ENCODE measurements at places on chromosomes 6 and 20. TPM values are rescaled to one million over a fixed set of nuclear protein-coding genes. Genes with fewer than 3 reads are reported as not detected.

- DNase-seq: no peak
These were observed 50.4 kb upstream of the MPC1 start for GRCh38 chr6:166433096-166433495.

DNA sequence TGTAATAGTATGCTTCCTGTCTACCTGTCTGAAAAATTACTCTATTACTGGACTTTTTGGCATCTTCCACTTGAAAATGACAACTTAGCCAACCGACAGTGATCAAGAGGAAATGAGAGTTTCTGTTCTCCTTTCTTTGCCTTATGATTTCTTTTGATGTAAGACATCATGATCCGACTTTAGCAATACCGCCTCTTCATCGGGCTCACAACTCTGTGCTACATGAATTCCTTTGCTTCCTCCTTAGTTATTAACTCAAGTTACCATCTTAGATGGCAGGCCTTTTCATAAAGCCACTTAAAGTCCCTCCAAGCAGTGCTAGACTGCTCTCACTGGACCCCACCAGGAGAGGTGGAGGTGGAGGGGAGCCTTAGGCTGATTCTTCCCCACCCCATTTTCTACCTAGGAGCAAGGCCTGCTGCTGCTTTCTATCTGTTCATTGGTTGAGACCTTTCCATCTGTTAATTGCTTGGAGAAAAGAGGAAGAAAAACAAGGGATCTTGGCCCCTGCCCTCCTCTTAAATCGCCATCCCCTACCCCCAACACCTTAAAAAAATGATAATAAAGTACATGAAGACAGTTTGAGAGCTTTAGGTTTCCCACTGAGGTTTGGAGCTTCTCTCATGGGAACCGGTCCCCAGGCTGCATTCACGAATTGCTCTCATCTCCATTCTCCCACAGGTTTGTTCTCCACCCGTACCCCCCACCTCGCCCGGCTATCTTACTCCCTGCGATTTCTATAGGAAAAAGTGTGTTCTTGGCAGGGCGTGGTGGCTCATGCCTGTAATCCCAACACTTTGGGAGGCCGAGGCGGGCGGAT, 21.6 kb upstream of the MCM3 start:
- no peak for DNase-seq

DNA sequence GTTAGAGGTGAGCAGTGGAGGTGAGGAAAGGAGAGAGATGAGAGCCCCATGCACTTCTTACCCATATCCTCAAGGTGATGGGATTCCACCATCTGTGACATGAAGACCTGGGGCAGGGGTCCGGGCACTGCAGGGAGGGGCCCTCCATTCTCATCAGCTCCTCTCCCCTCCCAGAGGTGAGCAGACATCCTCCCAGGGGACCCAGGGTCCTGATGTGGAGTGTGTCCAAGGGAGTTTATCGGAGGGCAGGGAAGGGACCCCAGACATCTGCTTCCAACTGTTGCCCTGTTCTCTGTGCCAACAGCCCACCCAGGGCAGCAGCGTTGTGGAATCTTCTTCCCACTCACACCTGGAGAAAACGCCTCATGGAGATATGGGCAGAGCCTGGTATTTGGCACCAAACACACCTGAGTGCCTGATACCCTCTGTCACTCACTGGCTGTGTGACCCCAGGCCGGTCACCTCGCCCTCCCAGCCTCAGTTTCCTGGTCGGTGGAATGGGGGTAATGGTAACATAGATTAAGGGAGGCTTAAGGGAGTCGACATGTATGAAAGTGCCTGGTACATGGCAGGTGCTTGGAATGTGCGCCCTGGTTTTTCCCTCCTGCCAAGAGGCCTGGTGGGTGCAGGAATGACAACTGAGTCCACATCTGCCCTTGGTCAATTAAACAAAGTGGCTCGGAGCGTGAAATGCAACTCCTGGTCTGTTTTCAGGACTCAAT, 227.9 kb downstream of the PREX1 start:
- DNase-seq: no peak

GRCh38 chr6:169145496-169145895, 108.2 kb downstream of the THBS2 start:
- no peak for DNase-seq

- DNase-seq: no peak
These were observed 12.2 kb upstream of the STK35 start for GRCh38 chr20:2089447-2089846.

DNA sequence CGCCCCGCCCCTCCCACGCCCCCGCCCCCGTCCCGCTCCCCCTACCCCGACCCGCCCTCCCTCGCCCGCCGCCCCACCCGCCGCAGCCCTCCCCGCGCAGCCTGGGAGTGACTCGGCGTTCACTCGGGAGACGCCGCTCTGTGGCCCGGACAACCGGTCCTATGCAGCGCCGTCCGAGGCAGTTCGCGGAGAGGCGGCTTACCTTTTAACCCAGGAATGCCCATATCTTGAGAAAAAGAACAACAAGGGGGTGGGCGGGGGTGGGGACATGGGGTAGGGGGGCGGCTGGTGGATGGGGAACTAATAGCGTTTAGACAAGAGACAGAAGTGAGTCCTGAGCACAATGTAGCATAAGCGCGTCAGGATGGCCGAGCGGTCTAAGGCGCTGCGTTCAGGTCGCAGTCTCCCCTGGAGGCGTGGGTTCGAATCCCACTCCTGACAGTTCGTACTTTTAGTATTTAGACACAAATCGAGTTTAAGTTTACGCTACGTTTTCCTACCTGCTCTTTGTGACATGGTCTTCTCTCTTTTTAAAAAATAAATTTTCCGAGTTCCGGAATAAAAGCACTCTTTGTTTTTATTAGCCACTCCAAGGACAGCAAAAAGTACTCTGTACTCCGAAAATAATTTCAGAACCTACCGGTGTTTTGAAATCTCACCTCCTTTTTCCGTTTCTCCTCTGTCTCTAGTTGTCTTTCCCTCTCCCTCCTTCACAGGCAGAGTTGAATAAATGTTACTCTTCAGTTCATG, 17.1 kb upstream of the HMGN4 start:
- peak; percentile 79 for DNase-seq

DNA sequence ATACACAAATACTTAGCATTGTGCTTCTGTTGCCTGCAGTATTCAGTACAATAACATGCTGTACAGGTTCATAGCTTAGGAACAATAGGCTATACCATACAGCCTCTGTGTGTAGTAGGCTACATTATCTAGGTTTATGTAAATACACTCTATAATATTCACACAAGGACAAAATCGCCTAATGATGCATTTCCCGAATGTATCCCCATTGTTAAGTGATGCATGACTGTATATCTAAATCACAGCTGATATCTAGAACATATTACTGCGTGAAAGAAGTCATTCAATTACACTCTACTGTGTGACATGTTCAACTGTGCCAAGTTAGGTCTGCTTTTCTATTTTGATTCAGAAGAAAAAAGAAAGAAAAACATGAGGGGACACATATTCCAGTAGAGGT, 633.5 kb downstream of the RFPL4B start:
- DNase-seq: no peak

- DNase-seq: no peak
These were observed 38.8 kb upstream of the SPACA1 start for GRCh38 chr6:88008831-88009231.

DNA sequence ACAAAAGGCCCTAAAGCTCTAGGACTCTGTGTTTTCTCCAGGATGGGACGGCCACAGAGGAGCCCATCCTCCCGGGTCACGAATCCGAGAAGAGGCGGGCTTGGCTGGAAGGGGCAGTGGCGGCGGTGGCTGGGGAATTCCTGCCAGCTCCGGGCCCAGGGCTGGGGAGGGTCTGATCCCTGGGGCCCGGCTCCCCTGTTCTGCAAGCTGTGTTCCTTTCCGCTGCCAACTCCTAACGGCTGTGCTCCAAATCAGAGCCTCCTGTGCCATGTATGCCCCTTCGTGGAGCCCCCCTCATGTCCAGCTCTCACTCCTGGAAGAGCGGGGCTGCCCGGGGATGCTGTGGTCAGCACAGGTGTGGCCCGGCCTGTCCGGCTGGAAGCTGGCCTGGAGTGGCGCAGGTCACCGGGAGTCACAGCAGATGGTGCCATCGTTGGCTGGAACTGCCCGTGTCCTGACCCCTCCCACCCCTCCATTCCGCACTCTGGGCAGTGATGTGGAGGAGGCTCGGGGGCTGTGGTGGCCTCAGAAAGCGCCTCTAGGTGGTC, 88.2 kb upstream of the MPC1 start:
- DNase-seq: no peak

DNA sequence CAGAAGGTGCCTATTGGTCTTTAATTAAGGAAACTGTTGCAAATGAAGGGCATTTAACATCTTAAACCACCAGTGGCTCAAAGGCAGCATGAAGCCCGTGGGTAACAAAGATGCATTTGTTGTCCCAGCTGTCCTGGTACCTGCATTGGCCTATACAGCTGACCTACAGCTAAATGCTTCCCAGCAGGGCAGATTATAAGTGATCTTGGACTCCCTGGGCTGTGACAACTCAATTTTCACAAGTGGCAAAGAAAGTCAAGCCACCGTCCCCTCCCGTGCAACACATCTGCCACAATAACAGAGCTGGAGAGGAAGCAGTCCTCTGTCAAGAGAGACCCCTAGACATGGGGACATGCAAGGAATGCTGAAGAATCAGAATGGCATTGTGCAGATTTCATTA, 31.5 kb upstream of the EDN3 start:
- no peak for DNase-seq

DNA sequence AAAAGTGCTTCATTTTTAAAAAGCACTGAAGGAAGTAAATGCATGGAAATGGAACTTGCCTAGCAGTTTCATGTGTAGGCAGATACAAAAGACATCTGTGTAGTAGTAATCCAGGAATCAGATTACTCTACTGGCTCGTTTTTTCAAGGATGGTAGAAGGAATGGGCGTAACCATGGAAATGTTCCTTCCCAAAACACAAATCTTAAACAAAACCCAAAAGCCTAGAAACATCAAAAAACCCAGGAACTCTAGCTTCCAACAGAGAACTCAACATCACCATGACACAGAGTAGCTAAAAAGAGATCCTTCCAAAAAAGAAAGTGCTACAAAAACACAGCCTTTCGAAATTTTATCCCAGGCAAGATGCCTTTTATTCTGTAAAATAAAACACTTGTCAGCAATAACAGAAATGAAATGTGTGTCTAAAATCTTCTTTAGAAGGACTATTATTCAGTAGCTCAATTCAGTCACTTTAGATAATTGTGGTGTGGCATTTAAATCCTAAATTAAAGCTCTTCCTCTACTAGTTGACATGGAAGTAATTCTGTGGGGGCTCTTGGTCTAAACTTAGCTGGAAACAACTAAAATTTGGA, 81.7 kb downstream of the FAM217A start:
- DNase-seq: no peak

DNA sequence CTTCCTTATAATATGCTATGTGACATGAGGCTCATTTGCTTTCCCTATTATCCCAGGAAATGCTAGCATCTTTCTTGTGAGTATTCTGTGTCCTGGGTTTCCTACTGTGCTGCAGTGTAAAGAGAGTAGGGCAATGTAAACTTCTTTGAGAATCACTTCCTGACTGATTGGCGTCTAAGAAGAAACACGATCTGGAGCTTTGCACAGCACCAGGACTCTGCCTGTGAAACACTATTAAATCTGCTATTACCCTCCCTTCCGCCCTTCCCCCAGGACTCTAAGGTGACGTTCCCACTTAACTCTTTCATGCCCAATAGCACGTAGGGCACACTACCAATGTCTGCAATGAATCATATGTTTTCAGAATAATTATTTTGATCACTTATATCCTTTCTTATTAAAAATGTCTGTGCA, 607.3 kb upstream of the CITED2 start:
- no peak for DNase-seq

GRCh38 chr6:150382171-150382570, 13.4 kb downstream of the IYD start:
- no peak for DNase-seq

DNA sequence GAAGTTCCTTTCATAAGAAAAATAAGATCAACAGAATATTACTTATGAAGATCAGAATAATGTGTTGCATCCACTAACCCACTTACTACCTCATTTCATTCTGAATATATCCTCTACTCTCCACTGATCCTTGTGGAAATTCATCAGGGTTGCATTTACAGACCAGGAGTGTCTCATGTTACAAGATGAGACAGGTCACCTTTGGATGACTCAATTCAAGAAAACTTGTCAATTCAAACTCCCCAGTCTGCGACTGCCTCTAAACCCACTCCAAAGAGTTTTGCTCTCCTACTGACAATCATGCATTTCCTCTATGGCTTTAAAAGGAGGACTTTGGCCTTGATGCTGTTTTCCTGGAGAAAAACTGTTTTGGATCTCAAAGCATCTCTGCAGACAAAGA, 68.4 kb downstream of the ID4 start:
- no peak for DNase-seq

- DNase-seq: no peak
These were observed 59.8 kb upstream of the FNDC1 start for GRCh38 chr6:159109391-159109790.

DNA sequence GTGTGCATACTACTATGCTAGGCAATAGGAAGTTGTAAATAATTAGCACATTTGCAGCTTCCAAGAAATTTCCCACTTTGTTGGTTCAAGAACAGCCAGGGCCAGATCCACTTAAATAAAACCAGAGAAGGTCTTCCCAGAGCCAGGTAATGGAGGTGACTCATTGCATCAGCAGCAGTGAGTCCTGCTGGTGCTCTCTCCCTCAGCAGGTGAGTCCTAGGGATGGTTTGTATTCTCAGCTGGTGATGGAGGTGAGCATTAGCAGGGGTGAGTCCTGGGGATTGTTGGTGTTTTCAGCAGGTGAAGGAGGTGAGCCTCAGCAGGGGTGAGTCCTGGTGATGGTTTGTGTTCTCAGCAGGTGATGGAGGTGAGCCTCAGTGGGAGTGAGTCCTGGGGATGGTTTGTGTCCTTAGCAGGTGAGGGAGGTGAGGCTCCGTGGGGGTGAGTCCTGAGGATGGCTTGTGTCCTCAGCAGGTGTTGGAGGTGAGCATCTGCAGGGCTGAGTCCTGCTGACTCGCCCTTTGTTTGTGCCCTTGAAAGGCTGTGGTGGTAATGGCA, 232.8 kb upstream of the EXOC2 start:
- no peak for DNase-seq

GRCh38 chr20:16459019-16459700, 114.1 kb downstream of the KIF16B start:
- no peak for DNase-seq

GRCh38 chr20:63766695-63767426, 27.3 kb downstream of the SLC2A4RG start:
- no peak for DNase-seq

DNA sequence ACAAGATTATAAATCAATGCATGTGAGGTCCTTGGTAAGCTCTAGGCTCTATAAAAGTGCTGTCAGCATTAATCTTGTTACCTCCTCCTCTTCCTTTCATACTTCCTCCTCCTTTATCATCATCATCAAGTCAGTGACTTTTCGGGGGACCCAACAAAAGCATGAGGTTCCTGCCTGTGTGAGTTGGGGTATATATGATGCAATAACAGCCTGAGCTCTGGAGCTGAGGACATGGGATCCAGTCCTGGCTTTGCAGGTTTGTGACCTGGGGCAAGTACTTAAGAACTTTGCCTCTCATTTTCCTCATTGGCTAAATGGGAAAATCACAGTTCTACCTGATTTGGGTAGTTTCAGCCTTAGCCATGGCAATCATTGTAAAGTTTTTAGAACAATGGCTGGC, 7.1 kb upstream of the PHACTR3 start:
- no peak for DNase-seq

Gene GCM1
- not detected for total RNA-seq

Gene WFDC2
- 3.4 TPM for total RNA-seq

Gene BPIFB2
- 0.31 TPM for total RNA-seq

Gene EEF1A2
- total RNA-seq: 214 TPM

Gene TEAD3
- 0.16 TPM for total RNA-seq

Gene RAMACL
- total RNA-seq: 1.2 TPM

Gene DPPA5
- total RNA-seq: not detected

Gene GMPR
- 1.9 TPM for total RNA-seq

Gene GINS1
- total RNA-seq: 9.7 TPM

Gene GRIK2
- 82.7 TPM for total RNA-seq

Gene SSR1
- total RNA-seq: 50.1 TPM

All from occipital lobe (tissue), 3 donors.